ENCODE measurements at places on chromosomes 5 and 9. TPM values are rescaled to one million over a fixed set of nuclear protein-coding genes. Genes with fewer than 3 reads are reported as not detected.

GRCh38 chr5:173527671-173528070, 88.8 kb downstream of the BOD1 start:
- no peaks in the 10 kb centered on the region for H3K27me3 ChIP-seq
- H3K4me1 ChIP-seq, result no peaks in the 10 kb centered on the region
- H3K36me3 ChIP-seq, result no peaks in the 10 kb centered on the region
- DNase-seq, result no peak
- no peak overlapping the region for H3K4me3 ChIP-seq
- no peak overlapping the region for H3K27ac ChIP-seq

DNA sequence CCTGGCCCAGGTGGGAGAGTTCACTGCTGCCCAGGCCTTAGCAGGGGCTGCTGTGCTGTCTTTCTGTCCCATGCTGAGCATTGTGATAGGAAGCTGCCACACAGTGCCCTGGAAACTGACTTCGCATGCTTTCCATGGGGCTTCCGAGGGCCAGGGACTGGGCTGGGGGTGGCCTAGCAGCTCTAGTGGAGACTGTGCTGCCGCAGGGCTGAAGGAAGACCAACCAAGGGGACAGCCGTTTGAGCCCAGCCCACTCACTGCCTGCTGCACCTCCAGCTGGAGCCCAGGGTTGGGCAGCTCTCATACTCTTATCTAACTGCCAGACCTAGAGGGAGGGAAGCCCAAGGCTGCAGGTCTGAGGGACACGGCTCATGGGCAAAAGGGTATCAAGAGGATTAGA, 79.2 kb downstream of the RGS3 start:
- H3K27ac ChIP-seq, result no peak overlapping the region
- no peak overlapping the region for H3K4me3 ChIP-seq
- H3K4me1 ChIP-seq, result peaks cover 43% of the 10 kb centered on the region
- H3K36me3 ChIP-seq, result no peaks in the 10 kb centered on the region
- no peaks in the 10 kb centered on the region for H3K27me3 ChIP-seq
- DNase-seq, result no peak

DNA sequence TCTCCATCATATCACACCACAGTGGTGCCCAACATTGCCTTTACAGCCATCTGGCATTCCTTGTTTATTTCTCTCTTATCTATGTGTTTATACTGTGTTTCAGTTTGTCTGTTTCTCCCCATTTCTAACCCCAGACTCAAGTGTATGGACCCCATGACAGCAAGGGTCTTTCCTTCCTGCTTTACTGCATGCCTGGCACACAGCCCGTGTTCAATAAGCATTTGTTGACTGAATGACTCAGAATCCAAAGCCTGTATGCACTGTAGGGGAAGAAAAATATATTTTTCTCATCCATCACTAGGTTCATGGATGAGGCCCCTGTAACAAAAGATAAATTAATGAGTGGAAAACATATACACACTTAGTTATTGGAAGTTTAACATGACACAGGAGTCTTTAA, 190.8 kb upstream of the SEMA6A start:
- no peaks in the 10 kb centered on the region for H3K4me1 ChIP-seq
- no peak overlapping the region for H3K4me3 ChIP-seq
- H3K27ac ChIP-seq, result no peak overlapping the region
- no peak for DNase-seq
- H3K36me3 ChIP-seq, result no peaks in the 10 kb centered on the region
- no peaks in the 10 kb centered on the region for H3K27me3 ChIP-seq

DNA sequence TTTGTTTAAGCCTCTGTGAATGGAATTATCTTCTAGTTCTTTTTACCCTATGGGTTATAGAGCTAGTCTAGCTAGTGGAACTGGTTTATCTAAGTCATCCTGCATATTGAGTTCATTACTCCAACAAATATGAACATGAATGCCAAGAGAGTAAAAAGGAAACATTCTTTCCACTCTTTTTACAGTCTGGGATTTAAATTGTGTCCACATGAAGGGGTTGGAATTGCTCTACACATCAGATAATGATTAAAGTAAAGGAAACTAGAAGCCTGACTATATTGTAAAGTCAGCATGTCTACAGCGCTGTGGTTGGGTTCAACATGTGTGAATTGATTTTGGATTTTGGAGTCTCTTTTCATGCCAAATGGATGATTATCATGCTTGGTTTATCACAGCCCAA, 173.1 kb downstream of the CCDC171 start:
- no peaks in the 10 kb centered on the region for H3K36me3 ChIP-seq
- H3K27me3 ChIP-seq, result no peaks in the 10 kb centered on the region
- H3K4me3 ChIP-seq, result no peak overlapping the region
- no peaks in the 10 kb centered on the region for H3K4me1 ChIP-seq
- DNase-seq, result no peak
- no peak overlapping the region for H3K27ac ChIP-seq

DNA sequence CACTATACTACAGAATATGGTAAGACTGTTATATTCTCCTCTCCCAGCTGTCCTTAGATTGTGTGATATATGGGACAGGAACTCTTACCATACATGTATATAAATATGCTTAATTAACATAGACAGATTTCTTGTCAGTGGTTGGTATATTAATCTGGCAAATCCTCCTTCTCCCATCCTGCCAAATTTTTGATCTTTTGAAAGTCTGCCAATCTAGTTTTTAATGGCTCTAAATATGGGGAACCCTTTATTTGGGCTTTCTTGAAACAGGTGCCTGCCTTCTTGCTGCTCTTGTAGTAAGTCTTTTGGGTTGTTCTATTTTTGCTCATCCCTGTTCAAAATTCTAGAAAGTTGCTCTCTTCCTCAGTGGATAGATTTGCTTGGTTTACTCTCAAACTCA, 63.5 kb downstream of the SPATA31D1 start:
- H3K4me1 ChIP-seq, result no peaks in the 10 kb centered on the region
- no peak for DNase-seq
- peaks cover 3% of the 10 kb centered on the region for H3K36me3 ChIP-seq

- no peak overlapping the region for H3K4me3 ChIP-seq
- H3K36me3 ChIP-seq, result peaks cover 8% of the 10 kb centered on the region
- H3K27me3 ChIP-seq, result no peaks in the 10 kb centered on the region
- no peak for DNase-seq
- H3K27ac ChIP-seq, result no peak overlapping the region
- peaks cover 6% of the 10 kb centered on the region for H3K4me1 ChIP-seq
These were observed 4.4 kb downstream of the ZCCHC9 start for GRCh38 chr5:81305785-81306184.

- peaks cover 3% of the 10 kb centered on the region for H3K4me1 ChIP-seq
- no peaks in the 10 kb centered on the region for H3K36me3 ChIP-seq
These were observed 10.5 kb downstream of the GLRX start for GRCh38 chr5:95812074-95812471.

The MCCC2 gene
- total RNA-seq, result 41.1 TPM

- peaks cover 72% of the 10 kb centered on the region for H3K4me1 ChIP-seq
- peaks cover 7% of the 10 kb centered on the region for H3K36me3 ChIP-seq
- no peaks in the 10 kb centered on the region for H3K27me3 ChIP-seq
- no peak overlapping the region for H3K4me3 ChIP-seq
These were observed 83.7 kb downstream of the ADAMTS2 start for GRCh38 chr5:179261301-179262125.

DNA sequence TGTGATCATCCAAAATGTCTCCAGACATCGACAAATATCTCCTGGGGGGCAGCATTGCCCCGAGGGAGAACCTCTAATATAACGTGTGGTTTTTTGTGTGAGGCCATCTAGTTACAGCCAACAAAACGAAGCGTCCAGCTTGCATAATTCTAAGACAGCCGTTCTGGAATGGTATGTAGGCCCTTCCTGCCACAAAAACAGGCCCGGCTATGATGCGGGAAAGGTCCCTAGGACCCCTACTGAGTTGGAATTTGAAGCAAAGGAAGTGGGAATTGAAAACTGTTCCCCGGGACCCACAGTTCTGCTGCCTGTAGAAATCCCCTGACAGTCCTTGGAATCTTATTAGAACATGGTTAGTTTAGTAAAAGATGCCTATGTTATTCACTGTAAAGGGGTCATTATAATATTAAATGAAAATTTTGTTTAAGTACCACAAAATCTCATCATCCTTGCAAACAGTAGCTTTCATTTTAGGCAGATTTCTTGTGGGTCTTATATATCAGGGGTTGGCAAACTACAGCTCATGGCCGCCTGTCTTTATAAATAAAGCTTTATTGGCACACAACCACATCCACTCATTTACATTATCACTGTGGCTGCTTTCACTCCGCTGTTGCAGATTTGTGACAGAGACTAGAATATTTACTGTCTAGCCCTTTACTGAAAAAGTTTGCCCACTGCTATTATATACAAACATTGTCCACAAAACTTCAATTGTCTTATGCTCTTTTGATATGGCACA, 70.7 kb downstream of the MSX2 start:
- H3K27ac ChIP-seq, result no peak overlapping the region
- H3K36me3 ChIP-seq, result no peaks in the 10 kb centered on the region
- peaks cover 12% of the 10 kb centered on the region for H3K4me1 ChIP-seq
- no peak for DNase-seq
- peaks cover 5% of the 10 kb centered on the region for H3K27me3 ChIP-seq

The VCP gene
- total RNA-seq, result 201 TPM

The KLF4 gene
- 39.1 TPM for total RNA-seq

DNA sequence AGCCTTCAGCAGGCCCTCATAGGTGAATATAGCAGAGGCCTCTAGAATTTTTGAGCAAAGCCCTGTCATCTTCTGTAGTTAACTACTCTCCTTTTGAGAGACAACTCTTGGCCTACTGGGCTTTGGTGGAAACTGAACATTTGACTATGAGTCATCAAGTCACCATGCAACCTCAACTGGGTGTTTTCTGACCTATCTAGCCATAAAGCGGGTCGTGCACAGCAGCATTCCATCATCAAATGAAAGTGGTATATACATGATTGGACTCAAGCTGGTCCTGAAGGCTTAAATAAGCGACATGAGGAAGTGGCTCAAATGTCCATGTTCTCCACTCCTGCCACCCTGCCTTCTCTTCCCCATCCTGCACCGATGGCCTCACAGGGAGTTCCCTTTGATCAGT, 1115.5 kb downstream of the TAF11L14 start:
- no peaks in the 10 kb centered on the region for H3K27me3 ChIP-seq
- no peak for DNase-seq
- no peaks in the 10 kb centered on the region for H3K36me3 ChIP-seq
- no peak overlapping the region for H3K4me3 ChIP-seq
- no peak overlapping the region for H3K27ac ChIP-seq
- no peaks in the 10 kb centered on the region for H3K4me1 ChIP-seq

All from spinal cord (tissue), 10 donors.